Glutamatergic neuron (in vitro differentiated cells): ENCODE measurements at places on chromosomes 5 and 9. TPM values are rescaled to one million over a fixed set of nuclear protein-coding genes. Genes with fewer than 3 reads are reported as not detected.

- no peaks in the 10 kb centered on the region for H3K36me3 ChIP-seq
- H3K27ac ChIP-seq: no peak overlapping the region
- no peak for DNase-seq
- H3K4me1 ChIP-seq: peaks cover 17% of the 10 kb centered on the region
Observed at GRCh38 chr9:71987471-71988371, 72.7 kb downstream of the C9orf57 start.

DNA sequence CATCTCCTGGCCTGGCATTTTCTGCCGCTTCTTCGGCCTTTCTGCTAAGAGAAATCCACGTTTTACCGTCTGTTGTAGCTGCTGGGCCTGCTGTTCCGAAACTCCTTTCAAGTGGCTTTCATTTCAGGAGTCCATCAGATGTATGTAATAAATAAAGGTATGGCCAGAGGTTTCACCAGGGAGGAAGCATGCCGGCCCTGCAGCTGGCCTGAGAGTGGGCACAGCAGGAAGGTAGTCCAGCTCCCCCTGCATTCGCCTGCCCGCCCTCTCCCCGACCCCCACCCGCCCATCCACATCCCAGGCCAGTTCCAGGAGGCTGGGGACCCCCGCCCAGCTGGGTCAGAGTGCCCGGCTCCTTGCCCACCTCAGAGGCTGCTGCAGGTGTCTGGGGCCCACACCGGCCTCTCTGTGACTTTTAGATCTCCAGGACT, 46.4 kb upstream of the EXOC3 start:
- peaks cover under 1% of the 10 kb centered on the region for H3K36me3 ChIP-seq
- DNase-seq: no peak
- peaks cover 3% of the 10 kb centered on the region for H3K27me3 ChIP-seq
- no peak overlapping the region for H3K4me3 ChIP-seq
- H3K4me1 ChIP-seq: peaks cover 10% of the 10 kb centered on the region

The HAUS6 gene
- total RNA-seq: 18.3 TPM

The LECT2 gene
- total RNA-seq: not detected

The RASGEF1C gene
- total RNA-seq: 21.1 TPM

GRCh38 chr9:124297915-124298645, 40.3 kb downstream of the NEK6 start:
- no peak overlapping the region for H3K27ac ChIP-seq
- DNase-seq: no peak
- peaks cover 3% of the 10 kb centered on the region for H3K27me3 ChIP-seq

DNA sequence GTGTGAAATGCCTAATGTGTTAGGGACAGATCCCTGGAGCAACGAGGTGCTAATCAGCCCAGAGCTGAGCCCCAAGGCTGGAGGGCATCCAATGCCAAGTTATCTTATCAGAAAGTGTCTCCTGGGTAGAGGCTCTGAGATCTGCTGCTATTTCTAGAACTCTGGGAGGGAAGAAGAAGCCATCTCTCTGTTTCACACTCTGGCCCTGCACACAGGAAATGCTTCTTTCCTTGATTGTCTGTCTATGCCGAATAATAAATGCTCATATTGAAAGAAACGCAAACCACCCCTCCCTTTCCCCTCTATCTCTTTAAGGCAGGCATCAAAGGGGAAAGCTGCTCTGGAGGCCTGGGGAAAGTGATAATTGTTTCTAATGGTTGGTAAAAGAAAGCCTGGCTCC, 166.7 kb downstream of the PAPPA start:
- H3K36me3 ChIP-seq: no peaks in the 10 kb centered on the region
- H3K4me3 ChIP-seq: no peak overlapping the region
- no peak for DNase-seq
- peaks cover 10% of the 10 kb centered on the region for H3K27me3 ChIP-seq

DNA sequence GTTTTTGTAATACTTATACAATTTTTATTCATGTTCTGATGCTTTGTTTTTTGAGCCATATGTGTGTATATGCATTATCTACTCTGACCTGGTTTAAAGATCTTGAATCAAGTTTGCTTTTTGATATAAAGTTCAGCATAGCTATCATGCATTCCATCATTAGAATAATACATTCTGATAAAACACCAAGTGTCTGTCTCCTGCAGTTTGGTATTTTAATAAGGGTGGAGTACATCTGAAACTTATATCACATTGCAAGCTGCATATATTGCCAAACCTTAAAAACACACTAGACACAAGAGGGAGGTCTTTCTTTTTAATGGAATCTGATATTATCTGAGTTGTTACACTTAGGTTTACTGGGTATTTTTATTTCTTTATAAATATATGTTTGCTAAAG, 102.8 kb upstream of the ADAMTSL1 start:
- H3K4me3 ChIP-seq: no peak overlapping the region
- no peak overlapping the region for H3K27ac ChIP-seq
- no peaks in the 10 kb centered on the region for H3K4me1 ChIP-seq
- no peaks in the 10 kb centered on the region for H3K27me3 ChIP-seq
- DNase-seq: no peak

DNA sequence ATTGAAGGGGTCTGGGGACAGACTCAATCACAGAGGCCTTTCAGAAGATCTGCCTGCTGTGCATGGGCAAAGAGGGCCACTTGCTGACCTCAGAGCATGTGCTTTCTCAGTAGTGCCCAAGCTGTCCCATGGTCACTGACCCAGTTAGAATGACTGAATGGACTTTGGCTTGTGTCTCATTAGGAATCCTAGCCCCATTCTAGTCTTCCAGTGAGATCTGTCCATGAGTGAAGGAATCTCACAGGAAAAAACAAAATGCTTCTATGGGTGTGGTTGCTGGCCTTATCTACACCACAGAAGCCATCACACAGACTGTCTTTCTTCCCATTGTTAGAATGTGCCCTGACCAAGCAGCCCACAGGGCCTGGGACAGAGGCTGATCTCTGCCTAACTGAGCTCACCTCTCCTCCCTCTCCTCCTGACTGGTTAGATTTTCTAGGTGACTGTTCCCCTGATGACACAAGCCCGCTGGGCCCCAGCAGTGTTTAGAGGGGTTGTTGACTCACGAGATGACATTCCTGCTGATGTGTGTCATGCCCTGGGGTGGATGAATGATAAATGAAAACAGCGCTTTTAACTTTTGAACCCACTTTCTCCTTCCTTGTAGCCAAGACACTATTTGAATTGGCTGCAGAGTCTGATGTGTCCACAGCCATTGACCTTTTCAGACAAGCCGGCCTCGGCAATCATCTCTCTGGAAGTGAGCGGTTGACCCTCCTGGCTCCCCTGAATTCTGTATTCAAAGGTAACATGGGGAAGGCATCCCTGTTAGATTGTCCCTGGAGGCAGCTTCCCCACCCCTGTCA, 24.8 kb downstream of the TGFBI start:
- DNase-seq: no peak
- no peak overlapping the region for H3K27ac ChIP-seq
- H3K36me3 ChIP-seq: no peaks in the 10 kb centered on the region
- no peak overlapping the region for H3K4me3 ChIP-seq
- peaks cover 10% of the 10 kb centered on the region for H3K4me1 ChIP-seq

The LVRN gene
- total RNA-seq: 0.59 TPM

- H3K4me1 ChIP-seq: peaks cover 6% of the 10 kb centered on the region
- H3K27me3 ChIP-seq: peaks cover 4% of the 10 kb centered on the region
- no peaks in the 10 kb centered on the region for H3K36me3 ChIP-seq
- DNase-seq: no peak
- H3K27ac ChIP-seq: no peak overlapping the region
- H3K4me3 ChIP-seq: peak overlapping the region; percentile 18
Observed at GRCh38 chr5:172733131-172733973, 37.6 kb downstream of the DUSP1 start.

The ADGRD2 gene
- total RNA-seq: not detected

- peak overlapping the region; percentile 5 for H3K4me3 ChIP-seq
- peak overlapping the region; percentile 59 for H3K27ac ChIP-seq
- no peaks in the 10 kb centered on the region for H3K36me3 ChIP-seq
- H3K4me1 ChIP-seq: peaks cover 4% of the 10 kb centered on the region
- peaks cover 4% of the 10 kb centered on the region for H3K27me3 ChIP-seq
Observed at GRCh38 chr5:109146591-109146990, 263.2 kb downstream of the PJA2 start.

The FREM1 gene
- 1.7 TPM for total RNA-seq

GRCh38 chr5:161369022-161369421, 177.5 kb downstream of the GABRB2 start:
- H3K27me3 ChIP-seq: no peaks in the 10 kb centered on the region
- no peaks in the 10 kb centered on the region for H3K4me1 ChIP-seq
- no peak overlapping the region for H3K4me3 ChIP-seq
- no peak for DNase-seq
- H3K27ac ChIP-seq: no peak overlapping the region

The ZDHHC11 gene
- total RNA-seq: 73.0 TPM

DNA sequence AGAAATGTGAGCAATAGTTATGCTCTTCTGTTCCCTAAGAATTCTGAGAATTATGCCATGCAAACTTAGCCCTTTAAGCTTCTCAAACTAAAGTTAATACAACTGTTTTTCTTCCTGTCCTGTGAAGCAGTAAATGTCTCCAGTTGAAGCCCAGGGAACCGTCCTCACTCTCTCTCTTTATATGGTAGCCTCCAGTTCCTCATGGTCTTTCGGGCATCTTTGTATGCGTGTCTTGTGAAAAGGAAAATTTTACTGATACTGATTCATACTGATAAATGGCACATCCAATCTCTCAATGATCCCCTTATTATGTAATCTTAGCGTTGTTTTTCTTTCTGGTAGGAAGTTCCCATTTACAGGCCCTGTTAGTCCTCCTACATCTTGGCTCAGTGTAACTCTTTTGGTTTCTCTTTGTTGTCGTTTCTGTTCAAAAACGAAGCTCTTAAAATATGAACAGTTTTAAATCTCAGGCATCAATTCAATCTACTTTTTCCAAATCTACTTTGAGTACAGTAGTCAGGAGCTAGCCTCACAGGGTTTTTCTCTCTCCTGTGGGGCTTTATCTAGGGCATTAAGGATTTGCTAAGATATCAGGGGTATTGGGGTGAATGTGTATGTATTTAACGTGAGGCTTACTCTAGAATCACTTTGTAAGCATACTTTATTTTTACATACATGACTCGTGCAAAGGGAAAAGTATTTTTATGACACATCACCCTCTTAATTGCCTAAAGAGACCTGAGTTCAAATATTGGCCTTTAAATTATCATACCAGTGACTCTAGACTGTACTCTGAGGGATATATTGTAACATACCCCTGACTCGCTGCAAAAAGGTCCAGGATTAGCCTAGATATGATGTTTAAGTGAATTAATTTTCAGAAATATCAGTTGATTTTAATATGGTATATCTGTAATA, 258.0 kb downstream of the NR3C1 start:
- no peaks in the 10 kb centered on the region for H3K36me3 ChIP-seq
- H3K4me1 ChIP-seq: no peaks in the 10 kb centered on the region
- H3K4me3 ChIP-seq: no peak overlapping the region
- H3K27ac ChIP-seq: no peak overlapping the region
- no peaks in the 10 kb centered on the region for H3K27me3 ChIP-seq
